ENCODE measurements at places on chromosomes 16 and 17. TPM values are rescaled to one million over a fixed set of nuclear protein-coding genes. Genes with fewer than 3 reads are reported as not detected.

GRCh38 chr17:49967621-49968404, 1.2 kb upstream of the DLX4 start:
- H3K27me3 ChIP-seq = peaks cover 100% of the 10 kb centered on the region
- peak overlapping the region; percentile 55 for H3K4me3 ChIP-seq
- no peak overlapping the region for H3K27ac ChIP-seq
- DNase-seq = no peak

- H3K27ac ChIP-seq = no peak overlapping the region
- no peaks in the 10 kb centered on the region for H3K27me3 ChIP-seq
- peaks cover 15% of the 10 kb centered on the region for H3K36me3 ChIP-seq
Observed at GRCh38 chr16:69836257-69836656, 74.1 kb downstream of the WWP2 start.

The TNP2 gene
- not detected for total RNA-seq

The GUCY2D gene
- total RNA-seq = 0.05 TPM

- H3K27ac ChIP-seq = peak overlapping the region; percentile 70
- peak overlapping the region; percentile 97 for H3K4me3 ChIP-seq
- peaks cover 84% of the 10 kb centered on the region for H3K4me1 ChIP-seq
- H3K27me3 ChIP-seq = no peaks in the 10 kb centered on the region
- no peak for DNase-seq
- peaks cover 62% of the 10 kb centered on the region for H3K36me3 ChIP-seq
Observed at GRCh38 chr17:78133971-78134898, 3.7 kb downstream of the TMC8 start.

DNA sequence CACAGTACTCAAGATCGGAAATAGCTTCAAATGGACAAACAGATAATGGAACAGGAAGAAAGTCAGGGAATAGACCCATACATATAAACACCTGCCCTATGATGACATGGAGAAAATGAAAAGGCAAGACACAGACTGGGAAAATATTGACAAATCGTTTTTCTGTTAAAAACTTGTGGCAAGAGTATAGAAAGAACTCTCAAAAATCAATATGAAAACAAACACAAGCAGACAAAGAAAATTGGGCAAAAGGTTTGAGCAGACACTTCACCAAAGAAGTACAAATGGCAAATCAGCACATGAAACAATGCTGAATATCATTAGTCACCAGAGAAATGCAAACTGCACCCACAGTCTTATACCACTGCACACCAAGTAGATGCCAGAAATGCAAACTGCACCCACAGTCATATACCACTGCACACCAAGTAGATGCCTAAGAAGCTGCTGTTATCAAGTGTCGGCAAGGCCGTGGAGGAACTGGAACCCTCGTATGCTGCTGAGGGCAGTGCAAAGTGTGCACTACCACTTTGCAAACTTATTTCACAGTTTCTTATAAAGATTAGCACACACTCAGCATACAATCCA, 123.5 kb upstream of the CHMP6 start:
- no peak for DNase-seq
- H3K27me3 ChIP-seq = no peaks in the 10 kb centered on the region

The ITGAL gene
- total RNA-seq = 48.6 TPM

DNA sequence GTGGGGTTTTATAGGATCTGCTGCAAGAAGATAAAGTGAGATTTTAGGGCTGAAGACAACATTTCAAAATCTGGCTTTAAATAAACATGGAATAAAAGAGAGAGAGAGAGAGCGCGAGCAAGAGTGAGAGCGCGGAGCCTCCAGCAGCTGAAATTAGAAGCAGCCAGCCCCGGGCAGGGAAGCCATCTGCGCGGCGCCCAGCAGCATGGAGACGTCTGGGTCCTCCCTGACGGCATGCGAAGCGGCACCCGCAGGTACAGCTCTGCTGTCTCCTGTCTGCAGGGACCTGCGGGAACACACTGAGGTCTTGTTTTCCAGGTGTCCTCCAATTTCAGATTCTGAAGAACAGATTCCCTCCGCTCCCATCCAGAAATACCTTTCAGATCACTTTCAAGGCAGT, 7.9 kb upstream of the BAIAP2 start:
- H3K36me3 ChIP-seq = no peaks in the 10 kb centered on the region
- peaks cover 41% of the 10 kb centered on the region for H3K27me3 ChIP-seq
- no peak overlapping the region for H3K27ac ChIP-seq
- no peak for DNase-seq
- H3K4me3 ChIP-seq = no peak overlapping the region
- H3K4me1 ChIP-seq = no peaks in the 10 kb centered on the region

GRCh38 chr17:39208136-39208535, 8.1 kb downstream of the RPL19 start:
- no peak for DNase-seq
- H3K4me3 ChIP-seq = no peak overlapping the region
- peaks cover 36% of the 10 kb centered on the region for H3K4me1 ChIP-seq
- peak overlapping the region; percentile 51 for H3K27ac ChIP-seq
- peaks cover 3% of the 10 kb centered on the region for H3K27me3 ChIP-seq

GRCh38 chr17:73758245-73758644, 114.0 kb upstream of the SDK2 start:
- H3K27me3 ChIP-seq = peaks cover 32% of the 10 kb centered on the region
- H3K27ac ChIP-seq = no peak overlapping the region
- no peak for DNase-seq
- no peaks in the 10 kb centered on the region for H3K36me3 ChIP-seq
- H3K4me3 ChIP-seq = no peak overlapping the region

DNA sequence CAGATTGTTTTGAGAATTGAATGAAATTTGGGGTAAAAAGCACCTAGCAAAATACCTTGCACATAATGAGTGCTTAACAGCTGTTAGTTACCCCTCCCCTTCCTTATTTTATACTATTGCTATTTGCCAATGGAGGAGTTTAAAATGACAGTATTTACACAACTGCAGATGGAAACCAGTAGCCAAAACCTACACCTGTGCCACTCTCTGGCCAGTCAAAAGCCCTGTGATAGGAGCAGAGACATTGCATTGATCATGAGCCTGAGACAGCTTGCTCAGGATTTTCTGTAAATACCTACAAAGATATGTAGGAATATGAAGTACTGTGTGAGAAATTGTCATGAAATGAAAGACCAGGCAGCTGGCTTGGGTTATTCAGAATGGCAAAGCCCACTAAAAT, 115.3 kb upstream of the HLF start:
- H3K4me1 ChIP-seq = no peaks in the 10 kb centered on the region
- no peaks in the 10 kb centered on the region for H3K36me3 ChIP-seq
- H3K27me3 ChIP-seq = no peaks in the 10 kb centered on the region
- H3K4me3 ChIP-seq = no peak overlapping the region
- H3K27ac ChIP-seq = no peak overlapping the region

DNA sequence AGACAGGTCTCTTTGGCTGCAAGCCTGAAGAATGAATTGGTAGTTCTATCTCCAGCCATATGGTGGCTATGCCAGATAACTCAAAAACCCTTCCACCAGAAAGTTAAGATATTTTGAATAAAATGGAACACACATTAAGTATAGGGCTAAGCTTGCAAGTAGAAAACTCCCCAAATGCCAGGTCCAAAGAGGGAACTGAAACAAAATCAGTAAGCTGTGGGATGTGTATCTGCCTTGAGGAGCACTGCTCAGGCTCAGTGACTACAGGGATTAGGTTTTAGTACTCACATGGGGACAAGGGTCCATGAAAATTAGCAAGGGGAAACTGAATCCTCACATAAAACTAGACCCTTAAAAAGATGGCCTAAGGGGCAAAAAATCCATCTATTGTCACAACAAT, 115.7 kb upstream of the PMFBP1 start:
- no peaks in the 10 kb centered on the region for H3K4me1 ChIP-seq
- no peak overlapping the region for H3K4me3 ChIP-seq
- no peaks in the 10 kb centered on the region for H3K36me3 ChIP-seq
